ENCODE measurements at places on chromosomes 3 and 15.

DNA sequence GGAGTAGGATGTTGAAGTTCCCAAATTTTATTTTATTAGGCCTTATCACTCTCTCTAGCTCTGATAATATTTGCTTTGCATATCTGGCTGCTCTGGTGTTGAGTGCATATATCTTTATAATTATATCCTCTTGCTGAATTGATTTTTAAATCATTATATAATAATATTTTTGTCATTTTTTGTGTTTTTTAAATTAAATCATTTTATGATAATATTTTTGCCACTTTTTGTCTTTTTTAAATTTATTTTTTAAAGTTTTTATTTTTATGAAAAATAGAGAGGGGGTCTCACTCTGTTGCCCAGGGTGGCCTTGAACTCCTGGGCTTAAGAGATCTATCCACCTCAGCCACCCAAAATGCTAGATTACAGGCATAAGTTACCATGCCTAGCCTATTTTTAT lies 34.5 kb upstream of the OTOL1 start:
- DNase-seq, result no peak

- no peak for DNase-seq
These were observed 26.5 kb downstream of the CFAP161 start for GRCh38 chr15:81160312-81161159.

DNA sequence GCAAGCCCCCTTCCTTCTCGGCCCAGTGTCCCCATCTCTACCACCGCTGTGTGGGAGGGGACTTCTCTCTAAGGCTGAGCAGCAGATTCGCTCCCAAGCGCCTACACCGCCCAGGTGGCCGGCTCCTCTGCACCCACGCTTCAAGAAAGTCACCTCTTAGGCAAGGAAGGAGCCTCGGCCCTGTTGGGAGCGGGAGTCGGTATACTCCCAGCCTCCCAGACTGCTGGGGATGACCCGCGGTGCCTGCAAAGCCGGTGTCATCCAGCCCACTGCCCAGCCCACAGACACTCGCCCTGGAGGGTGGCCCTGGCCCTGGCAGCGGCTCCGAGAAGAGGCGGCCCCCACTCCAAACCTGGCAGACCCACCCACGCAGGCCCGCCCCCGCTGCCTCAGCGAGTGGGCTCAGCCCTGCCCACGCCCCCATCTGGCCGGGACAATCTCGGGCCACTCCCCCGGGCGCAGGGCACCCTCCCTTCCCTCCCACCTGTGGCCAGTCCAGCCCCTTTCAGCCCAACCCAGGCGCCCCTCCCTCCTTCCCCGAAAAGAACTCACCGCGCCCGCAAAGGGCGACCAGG lies 396 bp downstream of the CHRNB4 start:
- peak; percentile 49 for DNase-seq

DNA sequence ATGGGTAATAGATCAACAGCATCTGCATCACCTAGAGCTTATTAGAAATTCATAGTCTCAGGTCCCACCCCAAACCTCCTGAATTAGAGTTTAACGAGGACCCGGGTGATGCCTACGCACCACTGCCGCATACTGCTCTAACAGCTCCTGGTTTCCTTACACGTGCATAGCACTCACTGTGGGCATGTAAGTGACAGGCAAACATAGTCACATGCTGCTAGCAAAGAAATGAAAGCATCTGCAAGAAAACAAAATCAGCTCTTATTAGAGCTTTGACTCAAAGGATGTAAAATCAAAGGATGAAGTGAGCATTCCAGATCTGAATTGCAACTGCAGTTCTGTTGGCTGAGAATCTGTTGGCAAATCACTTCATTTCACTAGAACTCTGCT lies 19.1 kb upstream of the RIOX2 start:
- DNase-seq, result no peak

GRCh38 chr3:195165790-195166189 lies 105.2 kb downstream of the XXYLT1 start:
- no peak for DNase-seq

DNA sequence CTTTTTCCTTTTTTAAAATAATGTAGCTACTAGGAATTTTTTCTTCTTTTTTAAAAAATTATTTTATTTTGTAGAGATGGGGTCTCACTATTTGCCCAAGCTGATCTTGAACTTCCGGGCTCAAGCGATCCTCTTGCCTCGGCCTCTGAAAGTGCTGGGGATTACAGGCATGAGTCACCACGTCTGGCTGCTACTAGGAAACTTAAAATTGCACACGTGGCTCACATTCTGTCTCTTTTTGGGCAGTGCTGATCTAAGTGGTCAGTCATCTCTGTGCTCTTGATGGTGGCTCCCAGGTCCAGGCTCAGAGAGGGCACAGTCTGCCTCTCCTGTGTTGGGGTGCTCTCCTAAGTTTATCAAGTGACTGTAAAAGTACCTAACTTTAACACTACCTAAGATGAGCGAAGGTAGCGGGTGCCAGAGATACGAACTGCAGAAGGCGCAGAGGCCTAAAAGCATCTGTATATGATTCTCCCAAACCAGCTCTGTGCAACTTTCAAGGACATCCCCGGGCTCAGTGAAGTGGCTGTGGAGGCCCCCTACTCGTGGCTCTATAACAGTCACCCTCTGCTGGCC lies 52.9 kb upstream of the SEC13 start:
- no peak for DNase-seq

- DNase-seq, result no peak
These were observed 38.8 kb downstream of the TYRO3 start for GRCh38 chr15:41597787-41598186.

GRCh38 chr3:36362973-36363372 lies 17.3 kb upstream of the STAC start:
- DNase-seq, result no peak

GRCh38 chr15:68149059-68149458 lies 56.1 kb downstream of the CALML4 start:
- DNase-seq, result no peak

- DNase-seq, result peak; percentile 45
These were observed 333.0 kb upstream of the SEMA6D start for GRCh38 chr15:47384341-47384740.

DNA sequence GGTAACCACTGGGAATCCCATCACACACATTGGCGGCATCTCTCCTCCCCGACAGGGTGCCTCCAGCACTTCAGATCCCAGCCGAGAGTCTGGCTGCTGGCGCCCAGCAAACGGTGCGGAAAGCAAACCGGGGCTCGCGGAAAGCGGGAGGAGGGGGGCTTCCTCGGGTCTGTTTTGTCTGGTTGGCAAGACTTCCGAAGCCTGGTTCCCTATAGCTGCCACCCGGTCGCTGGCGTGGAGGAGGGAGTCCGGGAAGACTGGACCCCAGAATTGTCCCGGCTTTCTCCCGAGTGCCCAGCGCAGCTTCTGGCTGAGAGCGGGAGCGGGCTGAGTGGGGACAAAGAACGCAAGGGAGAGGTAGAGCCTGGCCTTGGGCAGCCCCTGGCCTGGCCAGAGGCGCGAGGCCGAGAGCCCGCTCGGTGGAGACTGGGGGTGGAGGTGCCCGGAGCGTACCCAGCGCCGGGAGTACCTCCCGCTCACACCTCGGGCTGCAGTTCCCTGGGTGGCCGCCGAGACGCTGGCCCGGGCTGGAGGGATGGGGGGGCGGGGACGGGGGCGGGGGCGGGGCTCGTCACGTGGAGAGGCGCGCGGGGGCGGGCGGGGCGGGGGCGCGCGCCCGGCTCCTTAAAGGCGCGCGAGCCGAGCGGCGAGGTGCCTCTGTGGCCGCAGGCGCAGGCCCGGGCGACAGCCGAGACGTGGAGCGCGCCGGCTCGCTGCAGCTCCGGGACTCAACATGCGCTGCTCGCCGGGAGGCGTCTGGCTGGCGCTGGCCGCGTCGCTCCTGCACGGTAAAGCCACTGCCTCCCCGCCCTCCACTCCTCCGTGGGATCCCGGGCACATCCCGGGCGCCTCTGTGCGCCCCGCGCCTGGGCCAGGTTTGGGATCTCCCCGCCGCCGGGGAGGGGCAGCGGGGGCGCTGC lies at the start of gene CHRNA7:
CHRNA7 (plus strand) TSS at position 654 of the 920 bp plus-strand sequence; CDS start at position 734, 80 bp downstream.
- DNase-seq, result peak; percentile 84

DNA sequence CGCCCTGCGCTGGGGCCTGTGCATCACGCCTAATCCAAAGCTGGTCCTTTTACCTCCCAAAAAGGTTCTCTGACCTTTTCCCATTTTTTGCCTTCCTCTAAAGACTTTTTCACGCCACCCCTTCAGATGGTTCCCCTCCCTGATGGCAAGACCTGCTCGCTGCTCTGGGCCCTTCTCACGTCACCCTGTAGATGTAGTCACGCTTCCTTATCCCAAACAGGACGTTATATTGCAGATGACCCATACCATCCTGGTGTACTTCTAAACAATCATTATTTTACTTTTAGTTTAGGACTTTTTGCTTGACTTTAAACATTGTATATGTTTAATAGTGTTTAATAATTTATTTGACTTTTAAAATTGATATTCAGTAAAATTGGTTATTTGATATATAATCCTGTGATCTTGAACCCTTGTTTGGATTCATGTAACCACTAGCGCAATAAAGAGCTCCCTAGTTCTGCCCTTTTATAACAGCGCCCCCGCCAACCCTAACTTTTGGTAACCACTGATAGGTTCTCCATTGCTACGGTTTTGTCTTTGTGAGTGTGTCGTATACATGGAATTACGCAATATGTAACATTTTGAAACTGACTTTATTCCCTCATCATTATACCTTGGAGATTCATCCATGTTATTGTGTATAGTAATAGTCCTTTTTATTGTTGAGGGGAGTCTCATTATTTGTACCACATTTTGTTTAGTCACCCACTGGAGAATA lies 159.0 kb upstream of the CHRNA7 start:
- DNase-seq, result no peak

GRCh38 chr3:181457756-181458155 lies 254.0 kb upstream of the SOX2 start:
- DNase-seq, result no peak

GRCh38 chr15:52287114-52287513 lies 8.5 kb downstream of the MYO5C start:
- DNase-seq, result no peak

- no peak for DNase-seq
These were observed 134.4 kb downstream of the MYLK start for GRCh38 chr3:123749711-123750110.

DNA sequence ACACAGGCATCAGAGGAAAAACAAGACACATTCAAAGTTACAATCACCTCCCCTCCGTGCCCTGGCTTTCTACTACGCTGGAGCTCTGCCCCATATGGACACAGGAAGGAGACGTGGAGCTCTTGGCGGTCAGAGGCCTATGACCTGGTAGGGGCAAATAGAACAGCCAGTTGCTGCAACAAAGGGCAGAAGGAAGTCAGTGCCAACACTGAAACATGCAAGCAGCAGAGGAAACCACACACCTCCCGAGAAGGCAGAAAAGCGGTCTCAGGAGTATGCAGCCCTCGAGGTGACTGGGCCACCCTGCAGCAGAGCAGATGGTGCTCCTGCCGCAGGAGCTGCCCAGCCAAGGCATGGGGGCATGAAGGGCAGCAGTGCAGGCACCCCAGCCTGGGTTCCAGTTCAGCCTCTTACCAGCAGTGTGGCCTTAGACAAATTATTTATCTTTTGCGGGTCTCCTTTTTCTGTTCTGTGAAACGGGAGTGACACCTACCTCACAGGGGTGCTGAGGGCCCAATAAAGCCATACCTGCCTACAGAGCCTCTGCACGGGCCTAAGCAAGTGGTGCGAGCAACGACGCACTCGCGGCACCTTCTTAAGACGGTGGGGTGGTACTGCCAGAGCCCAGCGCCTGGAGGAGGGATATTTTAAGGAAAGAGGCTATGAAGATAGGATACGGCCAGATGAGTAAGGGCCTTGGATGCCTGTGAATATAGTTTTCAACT lies 8.6 kb downstream of the ZXDC start:
- DNase-seq, result no peak

DNA sequence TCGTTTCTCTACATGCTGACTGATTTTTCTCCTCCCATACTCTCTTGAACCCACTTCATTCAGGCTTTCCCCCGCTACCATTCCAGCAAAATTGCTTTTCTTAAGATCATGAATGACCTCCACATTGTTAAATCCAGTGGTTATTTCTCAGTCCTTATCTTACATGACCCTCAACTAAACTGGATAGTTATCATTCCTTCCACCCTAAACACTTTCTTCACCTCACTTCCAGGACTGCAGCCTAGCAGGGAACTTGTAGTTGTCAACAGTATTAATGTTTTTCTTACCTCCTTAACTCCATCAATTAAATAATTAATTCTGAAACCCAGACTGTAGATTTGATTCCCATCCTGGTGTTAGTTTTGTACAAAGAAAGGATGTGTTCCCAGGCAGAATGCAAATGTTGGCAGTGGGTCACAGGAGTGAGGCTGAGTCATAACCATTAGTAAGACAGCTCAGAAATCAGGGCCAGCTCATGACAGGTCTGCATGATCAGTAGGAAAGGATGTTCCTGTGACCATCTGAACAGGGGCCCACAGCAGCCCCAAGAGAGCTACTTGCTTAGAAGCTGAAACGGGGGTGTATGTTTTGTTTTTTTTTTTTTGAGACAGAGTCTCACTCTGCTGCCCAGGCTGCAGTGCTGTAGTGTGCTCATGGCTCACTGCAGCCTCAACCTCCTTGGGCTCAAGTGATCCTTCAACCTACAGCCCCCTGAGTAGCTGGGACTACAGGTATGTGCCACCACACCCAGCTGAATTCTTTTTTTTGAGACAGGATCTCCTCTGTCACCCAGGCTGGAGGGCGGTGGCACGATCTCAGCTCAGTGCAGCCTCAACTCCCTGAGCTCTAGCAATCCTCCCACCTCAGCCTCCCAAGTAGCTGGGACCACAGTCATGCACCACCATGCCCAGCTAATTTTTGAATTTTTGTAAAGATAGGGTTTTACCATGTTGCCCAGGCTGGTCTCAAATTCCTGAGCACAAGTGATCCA lies 9.1 kb downstream of the BCL2L10 start:
- DNase-seq, result no peak

- no peak for DNase-seq
These were observed 228.9 kb upstream of the PRICKLE2 start for GRCh38 chr3:64454179-64454578.

DNA sequence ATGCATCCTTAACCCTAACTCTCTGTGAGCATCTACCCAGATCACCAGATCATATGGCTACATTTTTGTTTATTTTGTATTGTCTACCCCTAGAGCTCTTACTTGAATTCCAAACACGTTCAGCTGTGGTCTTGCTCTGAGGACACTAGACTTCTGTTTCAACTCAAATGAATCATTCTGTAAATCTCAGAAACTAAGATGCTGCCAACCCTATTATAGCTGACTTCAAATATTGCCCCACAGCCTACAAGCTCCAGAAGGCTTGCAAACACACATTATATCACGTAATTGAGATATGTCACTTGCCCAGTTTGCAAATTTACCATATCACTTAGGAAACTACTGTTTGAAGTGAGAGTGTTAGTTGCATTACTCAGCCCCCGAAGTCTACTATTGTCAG lies 426.2 kb upstream of the ARL6 start:
- no peak for DNase-seq

- no peak for DNase-seq
These were observed 242.1 kb downstream of the THSD4 start for GRCh38 chr15:71357321-71357732.

- no peak for DNase-seq
These were observed 33.9 kb downstream of the FSTL1 start for GRCh38 chr3:120416868-120417267.

GRCh38 chr3:194135806-194136518 lies at the start of gene HES1:
Gene HES1, plus strand, starts transcription at chr3:194136148. Its CDS starts 233 bp downstream, at chr3:194136381.
- DNase-seq, result peak; percentile 87

All from glutamatergic neuron (in vitro differentiated cells).